ENCODE measurements at places on chromosomes 12 and 14.
A peak's percentile ranks its signal among the peaks of the same experiment; 100 is the strongest.

GRCh38 chr14:89701211-89702043, 253.1 kb downstream of the EFCAB11 start:
- peak overlapping the region; percentile 93 for H3K27ac ChIP-seq
- DNase-seq: peak; percentile 65
- H3K4me3 ChIP-seq: peak overlapping the region; percentile 78
- H3K4me1 ChIP-seq: peaks cover 21% of the 10 kb centered on the region

- no peaks in the 10 kb centered on the region for H3K36me3 ChIP-seq
- DNase-seq: no peak
- H3K27ac ChIP-seq: no peak overlapping the region
- no peaks in the 10 kb centered on the region for H3K27me3 ChIP-seq
- no peak overlapping the region for H3K4me3 ChIP-seq
These were observed 146.9 kb upstream of the KRR1 start for GRCh38 chr12:75658286-75658685.

DNA sequence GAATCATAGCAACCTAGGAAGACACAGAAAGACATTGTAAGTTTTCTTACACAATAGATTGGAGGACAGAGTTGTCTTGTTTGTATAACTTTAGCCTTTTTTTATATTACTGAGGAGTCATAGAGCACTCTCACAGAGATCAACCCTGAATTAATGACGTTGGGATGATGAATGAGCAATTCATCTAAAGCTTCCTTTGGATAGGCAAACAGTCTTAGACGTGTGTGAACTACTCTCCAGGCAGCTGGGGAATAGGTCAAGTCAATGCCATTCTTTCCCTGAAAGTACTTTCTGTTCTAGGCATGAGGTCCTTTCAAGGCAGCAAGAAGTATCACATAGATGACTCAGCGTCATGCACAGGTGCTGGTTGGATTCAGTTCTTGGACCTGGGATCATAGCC, 369.1 kb upstream of the NOVA1 start:
- no peaks in the 10 kb centered on the region for H3K36me3 ChIP-seq
- no peak overlapping the region for H3K27ac ChIP-seq
- no peaks in the 10 kb centered on the region for H3K4me1 ChIP-seq
- no peak for DNase-seq
- no peaks in the 10 kb centered on the region for H3K27me3 ChIP-seq
- no peak overlapping the region for H3K4me3 ChIP-seq

DNA sequence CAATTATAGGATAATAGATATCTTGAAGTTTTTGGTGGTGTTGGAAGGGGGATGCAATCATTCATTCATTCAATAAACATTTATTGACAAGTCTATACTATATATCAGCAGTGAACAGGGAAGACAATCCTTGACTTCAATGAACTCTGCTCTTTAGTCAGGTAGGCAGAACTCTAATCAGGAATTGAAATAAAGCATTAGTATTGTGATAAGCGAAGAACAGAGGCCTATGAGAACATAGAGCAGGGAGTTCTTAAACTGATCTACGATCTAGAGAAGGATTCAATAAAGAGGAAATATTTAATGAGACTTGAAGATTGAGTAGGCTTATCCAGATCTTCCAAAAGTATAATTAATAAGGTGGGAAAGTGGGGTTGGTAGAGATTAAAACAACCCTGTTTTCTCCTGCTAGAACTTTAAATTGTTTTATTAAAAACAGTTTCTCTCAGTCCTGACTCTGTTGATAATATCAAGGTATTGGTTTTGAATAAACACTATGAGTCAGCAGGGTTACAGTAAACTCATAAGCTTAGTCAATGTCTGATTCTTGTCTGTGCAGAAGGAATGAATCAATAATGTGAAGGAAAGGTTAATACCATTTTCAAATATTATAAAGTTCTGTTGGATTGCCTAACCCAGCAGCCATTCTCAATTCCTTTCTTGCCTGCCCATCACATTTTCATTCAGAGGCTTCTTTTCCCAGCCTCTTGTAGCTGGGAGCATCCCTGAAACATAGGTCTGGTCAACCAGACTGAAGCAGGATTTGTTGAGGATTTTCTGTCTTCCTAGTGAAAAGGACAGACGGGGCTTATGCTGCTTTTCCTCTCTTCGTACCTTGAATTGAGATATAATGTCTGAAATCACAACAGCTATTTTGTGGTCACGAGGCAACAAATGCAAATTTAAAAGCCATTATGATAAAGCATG, 38.9 kb upstream of the KTN1 start:
- H3K4me1 ChIP-seq: no peaks in the 10 kb centered on the region
- H3K27ac ChIP-seq: no peak overlapping the region
- no peaks in the 10 kb centered on the region for H3K36me3 ChIP-seq
- no peak for DNase-seq
- no peaks in the 10 kb centered on the region for H3K27me3 ChIP-seq
- no peak overlapping the region for H3K4me3 ChIP-seq

DNA sequence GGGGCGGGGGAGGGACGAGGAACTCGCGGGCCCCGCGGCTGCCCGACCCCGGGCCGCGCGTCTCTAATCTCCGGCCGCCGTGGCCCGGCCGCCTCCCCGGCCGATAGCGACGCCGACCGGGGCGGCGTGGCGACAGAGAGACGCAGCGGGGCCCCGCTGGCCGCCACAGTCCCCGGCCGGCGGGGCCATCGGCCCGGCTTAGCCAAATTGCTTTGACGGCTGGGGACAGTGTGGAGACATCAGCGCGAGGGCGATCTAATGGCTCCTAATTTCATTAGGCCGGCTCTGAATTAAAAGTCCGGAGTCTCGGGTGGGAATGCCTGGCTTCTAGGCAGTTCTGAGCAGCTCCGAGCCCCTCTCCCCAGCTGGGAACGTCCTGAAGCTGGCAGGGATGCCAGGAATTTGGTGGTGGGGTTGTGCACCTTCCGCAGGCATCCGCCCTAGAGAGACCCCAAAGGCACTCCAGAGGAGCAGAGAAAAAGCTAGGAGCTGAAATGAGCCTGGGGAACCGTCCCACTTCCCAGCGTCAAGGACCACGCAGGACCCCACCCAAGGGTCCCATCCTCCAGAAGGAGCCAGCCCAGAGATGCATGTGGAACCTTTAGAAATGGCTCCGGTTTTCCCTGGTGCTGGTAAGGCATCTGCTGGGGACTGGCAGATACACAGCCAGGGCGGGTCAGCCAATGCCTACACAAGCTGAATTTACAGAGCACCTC, 9.6 kb downstream of the TBX5 start:
- no peaks in the 10 kb centered on the region for H3K4me1 ChIP-seq
- peaks cover 99% of the 10 kb centered on the region for H3K27me3 ChIP-seq
- no peak overlapping the region for H3K27ac ChIP-seq

DNA sequence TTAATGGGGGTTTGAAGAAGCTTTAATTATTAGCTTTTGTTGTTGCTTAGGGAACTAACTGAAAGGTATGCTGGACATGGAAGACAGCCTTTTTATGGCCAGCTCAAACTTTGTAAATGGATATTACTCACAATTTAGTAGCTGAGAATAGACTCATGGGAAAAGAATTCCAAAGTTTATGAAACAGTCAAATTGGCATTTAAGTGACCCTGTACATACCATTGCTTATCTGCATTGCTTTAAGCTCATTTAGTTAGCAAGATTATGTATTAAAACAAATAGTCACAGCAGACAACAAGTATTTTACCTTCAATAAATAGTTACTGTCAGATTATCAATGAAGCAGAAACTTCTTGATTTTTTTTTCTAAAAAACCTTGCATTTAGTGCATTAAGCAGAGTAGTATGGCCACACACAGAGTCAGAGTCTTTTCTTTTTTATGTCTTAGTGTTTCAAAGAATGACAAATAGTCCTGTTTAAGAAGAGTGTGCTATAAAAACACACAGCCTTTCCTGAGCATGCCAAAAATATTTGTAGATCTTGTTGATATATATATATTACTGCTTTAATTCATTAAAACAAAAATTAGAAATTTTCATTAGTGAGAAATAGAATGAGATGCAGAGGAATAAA, 102.2 kb downstream of the TTC6 start:
- H3K4me3 ChIP-seq: no peak overlapping the region
- DNase-seq: no peak
- no peaks in the 10 kb centered on the region for H3K36me3 ChIP-seq
- no peak overlapping the region for H3K27ac ChIP-seq
- H3K27me3 ChIP-seq: no peaks in the 10 kb centered on the region
- no peaks in the 10 kb centered on the region for H3K4me1 ChIP-seq

DNA sequence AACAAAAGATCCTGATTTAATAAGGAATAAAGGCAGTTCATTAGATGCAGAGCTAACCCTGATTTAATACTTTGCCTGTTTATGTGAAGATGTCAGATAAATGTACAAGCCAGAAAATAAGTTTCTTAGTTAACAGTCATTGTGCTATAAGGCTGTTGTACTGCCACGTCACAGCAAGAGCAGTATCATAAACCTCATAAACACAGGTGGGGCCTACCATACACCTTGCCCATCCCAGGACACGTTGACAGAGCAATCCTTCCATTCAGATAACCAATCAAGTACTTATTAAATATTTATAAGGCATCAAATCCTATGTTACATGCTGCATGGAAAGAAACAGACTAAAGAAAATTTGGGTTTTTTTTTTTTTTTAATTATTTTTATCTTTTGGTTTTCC, 36.5 kb downstream of the SINHCAF start:
- H3K4me3 ChIP-seq: no peak overlapping the region
- H3K36me3 ChIP-seq: peaks cover 77% of the 10 kb centered on the region
- H3K27me3 ChIP-seq: no peaks in the 10 kb centered on the region
- H3K4me1 ChIP-seq: no peaks in the 10 kb centered on the region
- peak overlapping the region; percentile 62 for H3K27ac ChIP-seq

- H3K27ac ChIP-seq: no peak overlapping the region
- H3K4me3 ChIP-seq: no peak overlapping the region
- no peaks in the 10 kb centered on the region for H3K4me1 ChIP-seq
- no peaks in the 10 kb centered on the region for H3K27me3 ChIP-seq
- DNase-seq: no peak
- peaks cover 2% of the 10 kb centered on the region for H3K36me3 ChIP-seq
These were observed 37.5 kb downstream of the MAP3K9 start for GRCh38 chr14:70771781-70772212.

DNA sequence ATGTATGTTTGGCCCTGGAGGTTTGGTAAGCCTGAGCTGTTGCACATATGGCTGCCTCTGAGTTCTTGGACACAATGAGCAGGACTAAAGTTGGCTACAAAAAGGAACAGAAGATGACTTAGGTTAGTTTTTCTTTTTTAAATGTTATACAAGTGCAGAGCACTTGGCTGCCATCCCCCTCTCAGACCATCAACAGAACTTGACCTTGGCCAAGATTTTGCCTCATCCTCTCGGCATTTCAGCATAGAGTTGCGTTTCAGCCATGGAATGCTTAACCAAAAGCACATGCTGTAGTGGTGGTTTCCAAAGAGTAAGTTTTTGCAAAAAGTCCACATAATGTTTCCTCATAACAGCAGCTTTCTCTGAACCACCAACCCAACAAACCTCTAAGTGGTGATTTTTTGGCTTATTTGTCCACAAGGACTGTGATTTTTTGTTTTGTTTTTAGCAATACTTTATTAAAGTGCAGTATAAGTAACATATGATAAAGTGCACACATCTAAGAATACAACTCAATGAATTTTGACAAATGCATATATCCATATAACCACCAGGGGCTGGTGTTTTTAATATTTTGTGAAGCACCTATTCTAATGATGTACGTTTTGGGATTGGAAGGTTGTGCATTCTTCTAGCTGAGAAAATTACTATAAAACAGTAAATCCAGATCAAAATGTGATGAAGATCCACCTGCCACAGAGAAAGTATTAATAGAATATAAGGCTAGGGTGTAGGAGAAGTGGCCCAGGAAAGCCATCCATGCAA, 12.1 kb upstream of the GALNT16 start:
- DNase-seq: no peak
- H3K36me3 ChIP-seq: no peaks in the 10 kb centered on the region
- H3K4me3 ChIP-seq: no peak overlapping the region
- no peaks in the 10 kb centered on the region for H3K4me1 ChIP-seq
- no peak overlapping the region for H3K27ac ChIP-seq
- H3K27me3 ChIP-seq: peaks cover 18% of the 10 kb centered on the region
